NCI-H2029 (cell line): ENCODE measurements at places on chromosomes 5 and 9.
A peak's percentile ranks its signal among the peaks of the same experiment; 100 is the strongest.

GRCh38 chr9:7320139-7320538 is 479.4 kb downstream of the DMAC1 start:
- DNase-seq, result no peak

DNA sequence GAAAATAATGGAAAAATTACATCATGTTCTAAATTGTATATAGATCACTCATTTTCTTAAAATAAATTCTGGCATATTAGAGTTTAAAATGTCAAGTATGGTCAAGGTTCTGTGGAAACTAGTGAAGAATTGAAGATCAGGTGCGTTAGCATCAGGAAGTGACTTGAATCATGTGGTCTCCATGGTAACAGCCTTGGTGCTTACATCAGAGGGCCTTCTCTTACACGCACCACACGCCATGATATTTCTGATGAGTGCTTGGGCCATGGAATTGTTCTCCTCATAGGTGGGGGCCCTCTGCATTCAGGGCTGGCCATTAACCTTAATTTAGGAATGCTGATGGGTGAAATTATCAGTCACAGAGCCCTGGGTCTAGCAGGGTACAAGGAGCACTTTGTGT is 288.1 kb upstream of the EFNA5 start:
- DNase-seq, result no peak

GRCh38 chr5:1756481-1756880 is 43.2 kb downstream of the MRPL36 start:
- DNase-seq, result no peak

DNA sequence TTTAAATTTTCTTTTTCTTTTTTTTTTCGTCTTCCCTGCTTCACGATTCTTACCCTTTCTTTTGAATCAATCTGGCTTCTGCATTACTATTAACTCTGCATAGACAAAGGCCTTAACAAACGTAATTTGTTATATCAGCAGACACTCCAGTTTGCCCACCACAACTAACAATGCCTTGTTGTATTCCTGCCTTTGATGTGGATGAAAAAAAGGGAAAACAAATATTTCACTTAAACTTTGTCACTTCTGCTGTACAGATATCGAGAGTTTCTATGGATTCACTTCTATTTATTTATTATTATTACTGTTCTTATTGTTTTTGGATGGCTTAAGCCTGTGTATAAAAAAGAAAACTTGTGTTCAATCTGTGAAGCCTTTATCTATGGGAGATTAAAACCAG is 352.2 kb downstream of the NTRK2 start:
- no peak for DNase-seq

DNA sequence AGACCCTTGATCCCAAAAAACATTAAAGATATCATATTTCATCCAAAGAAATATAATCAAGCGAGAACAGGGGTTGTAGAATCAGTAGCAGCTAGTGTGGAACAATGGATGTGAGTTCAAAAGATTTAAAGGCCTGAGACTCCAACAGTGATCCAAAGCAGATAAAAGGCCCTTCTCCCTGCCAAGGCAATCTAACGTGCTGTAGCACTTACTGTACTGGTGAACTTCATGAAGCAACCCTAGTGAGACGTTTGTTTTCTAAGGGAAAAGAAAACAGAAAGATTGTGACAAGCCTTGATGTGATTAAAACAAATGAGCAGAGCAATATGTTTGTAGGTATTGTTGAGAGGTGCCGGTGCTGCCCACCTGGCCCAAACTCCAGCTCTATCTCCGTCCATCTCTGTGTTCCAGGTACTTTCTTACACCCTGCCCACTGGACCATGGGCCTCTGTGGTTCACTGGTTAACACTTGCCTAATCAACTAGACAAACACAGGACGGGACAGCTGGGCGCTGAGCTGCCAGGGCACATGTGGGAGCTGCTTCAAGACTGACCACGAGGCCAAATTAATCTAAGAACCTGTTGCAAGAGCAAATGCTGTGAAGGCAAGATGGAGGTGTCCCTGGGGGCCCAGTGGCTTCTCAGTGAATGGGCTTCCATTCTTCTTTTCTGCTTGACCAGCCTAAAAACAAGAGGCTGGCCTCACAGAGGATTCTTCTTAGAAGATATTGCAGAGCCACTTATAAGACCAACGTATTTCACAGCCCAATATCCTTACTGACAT is 265.5 kb downstream of the CWC27 start:
- no peak for DNase-seq

DNA sequence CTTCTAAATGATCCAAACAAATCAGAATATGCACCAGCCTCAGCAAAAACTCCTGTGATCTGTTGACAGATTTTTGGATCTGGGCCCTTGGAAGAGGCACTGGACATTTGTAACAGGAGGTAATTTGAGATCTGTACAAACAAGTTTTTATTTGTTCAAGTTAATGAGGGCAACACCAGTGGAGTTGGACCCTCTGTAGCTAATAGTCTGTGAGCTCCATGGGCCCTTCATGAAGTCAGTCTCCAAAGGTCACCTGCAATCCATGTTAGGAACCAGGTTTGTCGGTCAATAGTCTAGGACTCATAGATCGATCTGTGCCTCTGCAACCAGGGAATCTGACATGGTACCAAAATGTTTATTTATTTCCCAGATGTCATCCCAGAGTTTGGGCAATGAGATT is 40.9 kb downstream of the PAM start:
- peak; percentile 89 for DNase-seq

DNA sequence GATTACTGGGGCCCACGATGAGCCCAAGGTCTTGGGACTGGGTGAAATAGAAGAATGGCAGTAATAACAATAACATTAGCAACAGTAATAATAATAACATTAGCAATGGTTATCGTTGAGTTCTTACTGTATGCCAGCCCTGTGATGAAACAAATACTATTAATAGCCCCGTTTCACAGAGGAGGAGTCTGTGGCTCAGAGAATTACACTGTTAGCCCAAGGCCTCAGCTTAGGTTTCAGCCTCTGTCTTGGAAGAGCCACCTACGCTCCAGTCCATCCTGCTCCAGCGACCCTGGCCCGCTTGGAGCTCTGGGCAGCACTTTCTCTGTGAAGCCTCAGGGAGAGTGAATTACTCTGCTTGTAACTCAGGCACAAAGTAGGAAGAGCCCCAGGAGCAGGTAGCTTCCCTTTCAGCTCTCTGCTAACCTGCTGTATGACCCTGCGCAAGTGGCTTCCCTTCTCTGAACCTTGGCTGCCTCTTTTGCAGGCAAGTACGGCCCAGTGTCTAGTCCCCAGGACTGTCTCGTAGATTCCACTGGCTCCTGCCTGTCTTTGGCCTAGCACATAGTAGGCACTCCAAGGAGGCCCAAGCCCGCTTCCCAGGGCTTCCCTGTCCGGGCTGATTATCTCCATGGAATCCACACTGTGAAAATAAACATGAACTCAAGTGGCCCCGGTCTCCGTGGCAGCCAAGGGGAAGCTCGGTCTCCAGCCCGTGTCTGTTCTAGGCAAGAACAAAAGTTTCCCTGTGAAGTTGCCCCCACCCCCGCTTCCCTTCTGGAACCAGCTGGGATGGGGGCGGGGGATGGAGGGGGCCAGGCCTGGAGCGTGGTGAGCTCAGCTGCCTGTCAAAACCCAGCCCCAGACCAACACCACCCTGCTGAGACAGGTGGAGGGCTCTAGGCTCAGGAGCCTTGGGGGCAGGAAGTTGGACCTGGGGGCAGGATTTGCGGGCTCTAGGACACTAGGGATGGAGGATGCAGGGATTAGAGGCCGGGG is 26.2 kb upstream of the LMX1B start:
- DNase-seq, result no peak

DNA sequence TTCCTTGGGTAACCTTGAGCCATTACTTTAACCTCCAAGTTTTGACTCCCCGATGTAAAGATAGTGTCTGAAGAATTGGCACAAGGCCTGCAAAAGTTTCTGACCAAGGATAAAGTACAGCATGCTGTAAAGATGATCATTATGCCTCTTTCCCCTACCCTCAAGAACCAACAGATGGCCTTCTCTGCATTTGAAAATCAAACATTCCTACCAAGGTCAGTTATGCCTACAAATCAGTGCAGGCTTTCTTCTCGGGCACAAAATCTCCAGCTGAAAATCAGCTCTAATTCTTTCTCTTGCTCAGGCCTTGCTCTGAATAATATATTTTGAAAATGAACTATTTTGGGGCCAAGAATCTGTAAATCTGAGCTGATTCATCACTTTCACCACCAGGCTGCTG is 59.7 kb downstream of the PPP2R2B start:
- no peak for DNase-seq

- DNase-seq, result peak; percentile 38
Measured at GRCh38 chr5:7745882-7746610, 104.9 kb downstream of the CFAP90 start.

DNA sequence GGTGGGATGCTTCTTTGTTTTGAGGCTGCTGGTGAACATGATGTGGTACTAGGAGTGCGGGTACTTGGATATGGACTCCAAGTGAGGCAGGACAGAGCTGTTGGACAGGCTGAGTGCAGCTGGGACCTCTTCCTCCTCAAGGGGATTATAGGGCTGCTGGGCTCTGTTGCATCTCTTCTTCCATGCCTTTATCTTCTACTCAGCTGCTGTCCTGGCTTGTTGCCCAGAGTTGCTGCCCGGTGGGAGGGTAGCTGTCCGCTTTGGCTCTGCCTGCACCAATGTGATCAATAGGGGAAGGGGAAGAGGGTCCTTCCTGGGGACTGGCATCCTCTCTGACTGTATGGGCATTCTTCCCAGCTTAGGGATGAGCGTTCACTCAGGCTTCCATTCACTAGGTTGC is 1217.9 kb upstream of the ACO1 start:
- DNase-seq, result no peak

DNA sequence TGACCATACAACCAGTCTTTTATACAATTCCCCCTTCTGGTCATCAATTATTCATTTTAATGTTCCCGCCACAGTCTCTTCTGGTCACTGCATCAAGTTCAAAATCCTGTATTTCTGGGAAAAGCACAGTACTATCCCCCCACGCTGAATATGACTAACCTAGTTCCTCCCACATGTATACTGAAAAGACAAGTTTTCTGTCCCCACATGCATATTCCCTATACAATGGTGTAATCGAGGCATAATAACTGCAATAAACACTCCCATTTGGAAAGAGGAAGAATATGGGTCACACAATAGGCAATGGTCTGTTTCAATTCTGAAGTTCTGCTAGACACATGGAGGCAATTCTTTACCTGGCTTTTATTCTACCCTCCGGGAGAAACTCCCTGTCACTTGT is 344.9 kb downstream of the EFNA5 start:
- no peak for DNase-seq

DNA sequence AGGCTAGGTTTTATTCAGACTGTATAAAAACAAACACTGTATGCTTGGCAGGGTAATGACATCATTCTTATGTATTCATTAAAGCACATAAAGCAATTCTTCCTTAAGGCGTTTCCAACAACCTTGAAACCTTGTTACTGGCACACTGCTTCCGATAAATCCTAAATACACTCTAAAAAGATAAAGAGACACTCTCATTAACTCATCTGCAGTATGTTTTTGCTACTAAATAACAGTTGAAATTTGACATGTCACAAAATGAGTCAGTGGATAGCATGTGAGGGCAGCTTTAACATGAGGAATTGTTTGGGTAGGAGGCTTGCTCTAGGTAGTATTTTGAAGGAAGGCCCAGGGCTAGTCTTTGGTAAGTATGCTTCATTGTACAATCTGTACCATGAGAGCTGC is 13.7 kb downstream of the YIPF5 start:
- DNase-seq, result no peak

DNA sequence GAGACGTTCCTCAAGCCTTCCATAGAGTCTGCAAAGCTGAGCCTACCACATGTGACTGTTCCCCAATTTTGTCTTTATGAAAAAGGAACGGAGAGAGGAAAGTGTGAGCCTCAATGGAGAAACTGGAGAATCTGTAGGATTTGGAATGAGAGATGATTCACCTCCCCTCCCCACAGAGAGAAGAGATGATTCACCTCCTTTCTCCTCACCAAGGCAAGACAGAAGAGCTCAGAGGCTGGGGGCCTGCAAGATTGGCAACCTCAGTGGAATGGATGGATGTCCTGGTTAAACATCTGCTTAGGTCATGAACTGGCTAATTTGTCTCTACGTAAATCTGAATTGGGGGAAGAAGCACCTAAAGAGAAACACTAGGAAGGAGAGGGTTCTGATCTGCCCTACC is 17.0 kb upstream of the MOCS2 start:
- DNase-seq, result no peak

DNA sequence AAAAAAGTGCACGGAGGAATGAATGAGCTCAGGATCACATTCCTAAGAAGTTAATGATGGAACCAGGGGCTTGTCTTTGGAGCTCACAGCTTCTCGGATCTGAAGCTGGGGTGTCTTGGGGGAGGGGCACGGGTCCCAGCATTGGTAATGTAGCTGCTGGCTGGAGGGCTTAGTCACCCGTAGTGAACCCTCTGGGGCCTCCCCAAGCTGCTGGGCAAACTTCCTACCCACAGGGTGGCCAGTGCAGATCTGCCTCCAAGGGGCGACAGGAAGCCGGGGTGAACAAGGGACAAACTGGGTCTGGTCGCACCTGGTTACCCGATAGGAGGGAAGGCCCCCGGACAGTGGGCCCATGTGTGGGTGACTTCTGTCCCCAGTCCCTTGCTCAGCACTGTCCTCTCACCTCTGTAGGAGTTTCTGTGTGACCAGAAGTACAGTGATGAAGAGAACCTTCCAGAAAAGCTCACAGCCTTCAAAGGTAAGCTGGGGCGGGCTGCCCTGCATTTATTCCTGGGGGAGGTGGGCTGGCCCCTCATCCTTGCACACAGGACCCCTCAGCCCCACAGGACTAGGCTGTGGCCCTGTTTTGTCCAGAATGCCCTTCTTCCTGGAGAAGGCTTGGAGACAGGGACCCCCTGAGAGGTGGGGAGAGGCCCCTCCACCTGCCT is 14.1 kb upstream of the NUP214 start:
- DNase-seq, result no peak

- DNase-seq, result no peak
Measured at GRCh38 chr9:136023410-136024225, 62.4 kb upstream of the UBAC1 start.

GRCh38 chr5:66886941-66887340 is 290.7 kb downstream of the MAST4 start:
- DNase-seq, result no peak
